Effector memory CD8-positive, alpha-beta T cell (primary cell): ENCODE measurements at places on chromosomes 7 and 10.

- DNase-seq = no peak
- no peak overlapping the region for H3K4me3 ChIP-seq
- no peaks in the 10 kb centered on the region for H3K27me3 ChIP-seq
- no peaks in the 10 kb centered on the region for H3K36me3 ChIP-seq
These were observed 23.4 kb downstream of the C10orf90 start for GRCh38 chr10:126647116-126647515.

GRCh38 chr10:24790599-24790998 is 66.9 kb upstream of the ARHGAP21 start:
- no peaks in the 10 kb centered on the region for H3K36me3 ChIP-seq
- H3K27ac ChIP-seq = no peak overlapping the region
- no peak overlapping the region for H3K4me3 ChIP-seq
- no peak for DNase-seq
- no peaks in the 10 kb centered on the region for H3K27me3 ChIP-seq

- H3K4me3 ChIP-seq = no peak overlapping the region
- H3K27ac ChIP-seq = no peak overlapping the region
- H3K4me1 ChIP-seq = no peaks in the 10 kb centered on the region
- no peak for DNase-seq
- no peaks in the 10 kb centered on the region for H3K36me3 ChIP-seq
- H3K27me3 ChIP-seq = peaks cover 14% of the 10 kb centered on the region
These were observed 308.1 kb downstream of the TCERG1L start for GRCh38 chr10:131003455-131003854.

DNA sequence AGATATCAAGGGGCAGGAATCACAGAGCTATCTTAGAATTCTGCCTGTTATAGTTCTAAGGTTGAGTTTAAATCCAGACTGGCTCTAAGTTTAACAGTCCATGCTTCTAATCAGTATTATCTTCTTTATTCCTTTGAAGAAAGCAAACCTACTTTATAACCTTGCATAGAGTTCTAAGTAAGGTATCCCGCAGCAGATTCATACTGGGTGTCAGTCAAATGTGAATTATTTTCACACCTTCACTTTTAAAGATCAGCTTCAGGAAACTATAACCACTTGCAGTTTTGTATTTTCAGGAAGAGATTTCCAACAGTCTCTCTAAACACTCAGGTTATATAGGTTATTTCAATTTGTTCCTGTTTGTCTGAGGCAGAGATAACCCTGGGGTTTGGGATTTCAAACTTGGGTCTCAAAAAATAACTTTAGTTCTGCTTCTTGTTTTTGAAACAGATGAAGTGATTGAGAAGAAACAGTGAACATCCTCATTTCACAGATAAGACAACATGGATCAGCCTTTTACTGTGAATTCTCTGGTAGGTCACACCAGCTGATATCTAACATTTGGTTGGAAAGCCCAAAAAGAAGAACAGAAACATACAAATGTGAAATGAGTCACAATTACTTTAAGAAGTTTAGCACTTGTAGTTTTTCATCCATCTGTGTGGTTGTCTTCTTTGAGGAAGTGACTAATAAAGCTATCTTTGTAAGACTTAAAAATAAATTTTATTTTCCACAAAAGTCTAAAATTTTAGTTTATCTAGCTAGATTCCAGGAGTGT is 21.4 kb downstream of the STAMBPL1 start:
- no peak for DNase-seq
- H3K4me3 ChIP-seq = no peak overlapping the region
- peaks cover 31% of the 10 kb centered on the region for H3K4me1 ChIP-seq
- H3K27me3 ChIP-seq = no peaks in the 10 kb centered on the region
- H3K27ac ChIP-seq = peak overlapping the region; percentile 38

DNA sequence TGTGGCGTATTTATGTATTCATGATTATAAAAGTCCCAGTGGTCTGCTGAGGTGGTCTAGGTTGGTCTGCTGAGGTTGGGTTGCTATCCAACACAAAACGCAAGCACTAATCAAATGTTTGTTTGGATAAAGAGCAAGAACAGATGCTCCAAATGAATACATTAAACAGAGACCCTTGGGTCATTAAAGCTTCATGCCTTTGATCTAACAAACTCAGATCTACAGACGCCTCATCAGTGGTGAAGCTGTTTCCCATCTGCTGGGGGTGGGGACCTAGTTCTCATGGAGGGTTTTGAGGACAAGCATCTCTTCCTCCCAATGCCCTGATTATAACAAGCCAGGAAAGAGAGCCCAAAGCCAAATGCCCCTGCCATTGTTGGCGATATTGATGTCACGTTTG is 786.7 kb downstream of the NRG3 start:
- H3K4me1 ChIP-seq = no peaks in the 10 kb centered on the region
- H3K36me3 ChIP-seq = no peaks in the 10 kb centered on the region

DNA sequence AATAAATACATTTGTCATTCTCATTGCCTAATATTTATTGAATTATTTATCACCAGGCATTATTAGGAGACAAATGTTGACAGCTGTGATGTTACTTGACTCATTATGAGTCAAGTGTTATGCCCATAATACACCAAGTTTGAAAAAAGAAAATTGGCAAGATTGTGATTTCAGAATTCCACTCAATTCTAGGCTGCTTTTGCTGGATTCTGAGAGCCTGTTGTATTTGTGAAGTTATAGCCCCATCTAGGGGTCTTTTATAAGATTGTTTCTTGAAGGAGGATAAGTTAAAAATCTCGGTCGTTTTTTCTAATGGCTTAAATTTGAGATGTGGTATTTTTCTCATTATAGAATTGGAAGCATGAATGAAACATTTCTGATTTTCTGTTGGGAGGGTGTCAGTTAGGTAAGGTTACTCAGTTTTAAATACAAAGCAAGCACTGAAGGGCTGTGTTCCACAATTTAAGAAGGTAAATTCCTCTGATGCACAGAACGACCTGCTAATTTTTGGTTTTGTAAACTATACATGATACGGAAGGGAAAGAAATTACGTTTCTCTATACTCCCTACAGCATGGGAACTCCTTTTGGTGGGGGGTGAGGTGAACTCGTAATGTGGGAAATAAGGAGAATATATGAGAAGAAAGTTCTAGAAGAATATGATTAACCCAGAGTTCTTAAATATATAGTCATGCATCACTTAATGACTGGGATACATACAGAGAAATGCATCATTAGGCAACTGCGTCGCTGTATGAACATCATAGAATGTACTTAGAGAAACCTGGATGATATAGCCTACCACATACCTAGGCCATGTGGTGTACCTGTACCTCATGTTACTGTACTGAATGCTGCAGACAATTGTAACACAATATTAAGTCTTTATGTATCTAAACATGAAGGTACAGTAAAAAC is 2.6 kb downstream of the STK31 start:
- no peak overlapping the region for H3K4me3 ChIP-seq
- no peaks in the 10 kb centered on the region for H3K27me3 ChIP-seq
- H3K4me1 ChIP-seq = no peaks in the 10 kb centered on the region

DNA sequence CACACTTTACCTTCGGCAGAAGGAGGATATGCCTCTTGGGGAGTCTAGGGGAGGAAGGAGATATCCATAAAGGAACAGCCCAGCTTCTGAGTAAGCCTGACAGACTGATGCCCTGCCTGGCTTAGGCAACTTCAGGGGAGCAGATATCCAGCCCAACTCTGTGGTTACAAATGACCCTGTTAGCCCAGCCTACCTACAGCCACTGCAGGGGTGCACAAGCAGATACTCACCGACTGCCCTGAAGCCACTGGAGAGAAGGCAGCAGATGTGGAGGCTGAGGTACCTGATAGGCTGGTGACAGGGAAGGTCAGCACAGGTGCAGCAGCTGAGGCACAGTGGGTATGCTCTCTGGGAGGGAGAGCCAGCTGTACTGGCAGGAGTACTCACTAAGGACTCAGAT is 770.2 kb downstream of the GRID1 start:
- H3K4me3 ChIP-seq = no peak overlapping the region
- no peak overlapping the region for H3K27ac ChIP-seq
- no peaks in the 10 kb centered on the region for H3K36me3 ChIP-seq
- no peak for DNase-seq

DNA sequence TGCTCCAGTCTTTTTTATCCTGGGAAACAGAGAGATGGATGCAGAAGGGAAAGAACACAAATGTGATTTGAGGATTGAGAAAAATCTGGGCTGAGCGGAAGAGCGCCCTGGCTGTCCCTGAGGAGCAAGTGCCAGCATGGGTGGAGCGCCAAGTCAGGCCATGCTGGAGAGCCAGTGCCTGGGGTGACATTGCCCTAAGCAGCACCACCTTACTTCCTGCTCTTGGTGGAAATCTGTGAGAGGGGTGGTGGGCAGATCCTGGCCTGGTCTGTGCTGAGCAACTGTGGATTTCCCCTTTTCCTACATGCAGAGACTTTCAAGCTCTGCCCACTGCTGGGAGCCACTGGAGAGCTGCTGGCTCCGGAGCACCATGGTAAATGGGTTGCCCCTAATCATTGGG is 36.9 kb downstream of the DDIT4 start:
- peaks cover 3% of the 10 kb centered on the region for H3K36me3 ChIP-seq
- DNase-seq = no peak
- peaks cover 19% of the 10 kb centered on the region for H3K4me1 ChIP-seq
- no peak overlapping the region for H3K27ac ChIP-seq
- H3K27me3 ChIP-seq = no peaks in the 10 kb centered on the region

DNA sequence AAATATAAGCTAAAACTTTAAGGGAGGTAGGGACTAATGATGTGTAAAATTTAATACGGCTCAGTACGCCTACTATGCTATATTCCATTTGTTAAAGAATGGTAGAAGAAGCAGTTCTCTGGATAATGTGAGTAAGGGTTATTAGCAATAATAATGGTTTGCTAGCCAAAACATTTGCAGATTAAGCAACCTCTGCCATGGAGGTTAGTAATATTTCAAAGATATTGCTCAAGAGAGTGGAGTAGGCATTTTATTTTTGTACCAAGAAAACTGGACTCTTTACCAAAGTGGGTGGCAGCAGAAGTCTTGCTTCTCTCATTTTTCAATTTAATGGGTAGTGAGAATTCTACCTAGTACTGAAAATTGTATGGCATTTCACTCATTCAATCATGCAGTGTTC is 158.9 kb upstream of the TMEM106B start:
- no peak overlapping the region for H3K4me3 ChIP-seq
- H3K27ac ChIP-seq = no peak overlapping the region
- no peak for DNase-seq
- H3K4me1 ChIP-seq = no peaks in the 10 kb centered on the region

- peaks cover 5% of the 10 kb centered on the region for H3K4me1 ChIP-seq
- no peak overlapping the region for H3K27ac ChIP-seq
- DNase-seq = no peak
- H3K27me3 ChIP-seq = no peaks in the 10 kb centered on the region
These were observed 40.2 kb upstream of the ATXN7L1 start for GRCh38 chr7:105916603-105917002.

DNA sequence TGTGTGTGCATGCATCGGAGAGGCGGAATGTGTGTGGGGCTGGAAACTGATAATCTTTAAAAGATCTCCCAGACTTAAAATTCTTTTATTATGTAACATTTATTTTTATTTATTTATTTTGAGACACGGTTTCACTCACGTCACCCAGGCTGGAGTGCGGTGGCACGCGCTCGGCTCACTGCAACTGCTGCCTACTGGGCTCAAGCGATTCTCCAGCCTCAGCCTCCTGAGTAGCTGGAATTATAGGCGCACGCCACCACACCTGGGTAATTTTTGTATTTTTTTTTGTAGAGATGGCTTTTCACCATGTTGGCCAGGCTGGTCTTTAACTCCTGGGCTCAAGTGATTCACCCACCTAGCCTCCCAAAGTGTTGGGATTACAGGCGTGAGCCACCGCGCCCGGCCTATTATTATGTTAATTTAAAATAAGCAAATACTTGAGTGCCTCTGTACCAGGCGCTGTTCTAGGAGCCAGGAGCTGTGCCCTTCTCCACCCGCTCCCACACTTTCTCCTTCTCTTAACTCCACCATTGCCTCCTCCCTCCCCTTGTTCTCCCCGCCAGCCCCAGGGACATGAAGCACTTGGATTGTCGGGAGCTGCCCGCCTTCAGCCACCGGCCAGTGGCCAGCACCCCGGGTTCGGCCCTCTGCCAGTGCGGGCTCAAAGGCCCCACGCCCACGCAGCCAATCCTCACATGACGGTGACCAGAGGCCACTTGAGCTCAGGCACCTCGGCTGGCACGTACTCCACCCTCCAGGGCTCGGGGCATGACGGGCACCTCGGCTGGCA is 163.6 kb downstream of the DNAJB6 start:
- peaks cover 14% of the 10 kb centered on the region for H3K36me3 ChIP-seq
- H3K27me3 ChIP-seq = peaks cover 7% of the 10 kb centered on the region
- H3K27ac ChIP-seq = no peak overlapping the region
- H3K4me1 ChIP-seq = peaks cover 23% of the 10 kb centered on the region
- H3K4me3 ChIP-seq = no peak overlapping the region

- H3K4me1 ChIP-seq = no peaks in the 10 kb centered on the region
- no peaks in the 10 kb centered on the region for H3K36me3 ChIP-seq
- no peak overlapping the region for H3K4me3 ChIP-seq
- H3K27me3 ChIP-seq = peaks cover 27% of the 10 kb centered on the region
These were observed 7.5 kb downstream of the LAMB1 start for GRCh38 chr7:107995184-107996071.

DNA sequence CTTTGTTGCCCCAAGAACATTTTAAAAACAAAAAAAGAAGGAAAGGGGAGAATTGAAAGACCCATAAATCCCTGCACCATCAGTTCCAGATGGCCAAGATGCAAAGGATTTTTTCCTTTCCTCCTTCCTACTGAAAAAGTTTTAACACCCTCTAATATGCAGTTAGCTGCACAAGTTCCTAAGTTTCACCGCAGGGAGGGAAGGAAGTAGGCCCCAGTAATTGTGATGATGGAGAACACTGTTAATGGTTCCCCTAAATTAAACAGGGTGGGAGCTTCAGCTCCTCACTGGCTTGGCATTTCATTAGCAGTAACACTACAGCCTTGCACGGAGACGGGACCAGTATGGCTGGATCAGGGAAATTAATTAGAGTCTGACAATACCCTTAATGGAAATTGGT is 63.7 kb upstream of the PPIF start:
- no peaks in the 10 kb centered on the region for H3K27me3 ChIP-seq
- no peak overlapping the region for H3K27ac ChIP-seq
- DNase-seq = no peak

- H3K4me3 ChIP-seq = no peak overlapping the region
- no peaks in the 10 kb centered on the region for H3K4me1 ChIP-seq
- no peaks in the 10 kb centered on the region for H3K36me3 ChIP-seq
- no peak overlapping the region for H3K27ac ChIP-seq
- DNase-seq = no peak
These were observed 64.8 kb downstream of the TNS3 start for GRCh38 chr7:47516985-47517600.

- H3K27ac ChIP-seq = no peak overlapping the region
- no peaks in the 10 kb centered on the region for H3K36me3 ChIP-seq
- no peaks in the 10 kb centered on the region for H3K4me1 ChIP-seq
- H3K4me3 ChIP-seq = no peak overlapping the region
These were observed 589.0 kb downstream of the NXPH1 start for GRCh38 chr7:9022456-9022855.
